ENCODE measurements at places on chromosomes 12 and 14.

DNA sequence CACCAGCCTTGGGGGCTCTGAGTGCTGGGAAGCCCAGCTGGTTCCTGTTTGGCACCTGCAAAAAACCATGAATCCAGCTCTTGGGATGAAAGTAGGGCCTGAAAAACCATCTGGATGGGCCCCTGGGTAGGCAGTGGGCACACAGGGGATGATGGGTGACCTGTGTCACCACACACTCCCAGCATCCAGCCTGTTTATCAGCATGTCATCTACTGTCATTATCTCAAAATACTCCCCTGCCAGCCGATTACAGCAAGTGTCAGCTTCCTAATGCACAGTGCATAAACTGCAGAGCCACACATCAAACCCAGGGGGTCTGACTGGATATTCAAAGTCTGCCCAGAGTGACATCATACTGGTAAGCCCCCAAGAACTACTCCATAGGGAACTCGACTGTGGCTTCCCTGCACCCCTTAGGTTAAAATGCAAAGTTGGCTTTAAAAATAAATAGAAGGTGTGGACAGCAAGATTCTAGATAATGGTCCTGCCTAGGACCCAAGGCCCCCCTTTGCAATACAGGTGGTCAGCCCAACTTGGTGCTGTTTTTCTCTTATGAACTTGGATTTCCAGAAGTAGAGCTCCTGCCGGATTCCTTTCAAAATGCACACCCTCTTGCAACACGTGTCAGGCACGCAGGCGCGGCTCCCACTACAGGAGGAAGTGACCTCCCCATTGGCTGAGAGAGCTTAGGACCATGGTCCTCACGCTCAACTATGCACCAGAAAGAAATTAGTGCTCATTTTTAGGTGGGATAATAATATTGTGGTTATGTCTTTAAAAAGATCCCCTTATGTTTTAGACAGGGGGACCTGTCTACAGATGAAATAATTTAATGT, 94.1 kb downstream of the GCH1 start:
- no peak for DNase-seq

DNA sequence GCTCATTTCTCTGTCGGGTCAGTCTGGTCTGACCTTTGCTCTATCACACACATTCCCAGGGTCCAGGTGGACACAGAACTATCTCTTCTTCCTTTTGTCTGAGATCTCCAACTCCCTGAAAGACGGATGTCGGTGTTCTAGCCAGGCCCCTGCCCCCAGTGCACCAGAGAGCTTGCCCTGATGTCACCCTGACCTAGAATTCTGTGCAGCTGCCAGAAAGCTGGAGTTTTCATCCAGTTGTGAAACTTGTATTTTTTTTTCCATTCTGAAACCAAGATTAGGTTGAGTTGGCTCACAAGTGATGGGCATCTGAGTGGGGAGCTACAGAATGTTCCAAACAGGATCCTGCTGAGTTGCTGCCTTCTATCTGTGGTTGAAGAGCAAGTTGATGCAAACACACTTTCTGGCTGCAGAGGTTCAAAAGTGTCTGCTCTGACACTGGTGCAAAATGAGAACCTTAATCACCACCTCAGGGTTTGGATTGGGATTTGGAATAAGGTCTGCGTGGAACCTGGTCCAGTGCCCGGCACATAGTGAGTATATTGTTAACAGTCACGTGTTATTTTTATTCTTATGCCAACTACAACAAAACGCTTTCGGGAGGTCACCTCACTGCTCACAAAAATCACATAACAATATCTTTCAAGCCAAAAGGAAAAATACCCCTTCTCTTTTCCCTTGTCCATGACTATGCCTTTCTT, 211.5 kb downstream of the SLC15A4 start:
- no peak for DNase-seq

- no peak for DNase-seq
Measured at GRCh38 chr12:99910342-99910741, 74.4 kb downstream of the ANKS1B start.

GRCh38 chr12:120836114-120836684, 68.0 kb downstream of the SPPL3 start:
- no peak for DNase-seq

- no peak for DNase-seq
Measured at GRCh38 chr12:12562016-12562483, 613 bp downstream of the DUSP16 start.

GRCh38 chr12:84455598-84455997, 457.0 kb downstream of the SLC6A15 start:
- DNase-seq = no peak

- DNase-seq = no peak
Measured at GRCh38 chr12:69834576-69834975, 9.5 kb downstream of the MYRFL start.
